ENCODE measurements at places on chromosomes 11 and 22. TPM values are rescaled to one million over a fixed set of nuclear protein-coding genes. Genes with fewer than 3 reads are reported as not detected.

AQP11 gene
- 2.5 TPM for total RNA-seq

ZBTB3 gene
- total RNA-seq = 10.5 TPM

DBX1 gene
- not detected for total RNA-seq

KLHL35 gene
- total RNA-seq = 1.7 TPM

TREH gene
- total RNA-seq = not detected

GAS2 gene
- total RNA-seq = 18.8 TPM

TPBGL gene
- not detected for total RNA-seq

FLRT1 gene
- total RNA-seq = 1.7 TPM

ALX4 gene
- 1.5 TPM for total RNA-seq

MAJIN gene
- not detected for total RNA-seq

PDGFD gene
- total RNA-seq = 26.0 TPM

LDLRAD3 gene
- total RNA-seq = 13.8 TPM

SEC14L3 gene
- not detected for total RNA-seq

KDM4D gene
- total RNA-seq = 1.2 TPM

P2RY2 gene
- 2.3 TPM for total RNA-seq

DNA sequence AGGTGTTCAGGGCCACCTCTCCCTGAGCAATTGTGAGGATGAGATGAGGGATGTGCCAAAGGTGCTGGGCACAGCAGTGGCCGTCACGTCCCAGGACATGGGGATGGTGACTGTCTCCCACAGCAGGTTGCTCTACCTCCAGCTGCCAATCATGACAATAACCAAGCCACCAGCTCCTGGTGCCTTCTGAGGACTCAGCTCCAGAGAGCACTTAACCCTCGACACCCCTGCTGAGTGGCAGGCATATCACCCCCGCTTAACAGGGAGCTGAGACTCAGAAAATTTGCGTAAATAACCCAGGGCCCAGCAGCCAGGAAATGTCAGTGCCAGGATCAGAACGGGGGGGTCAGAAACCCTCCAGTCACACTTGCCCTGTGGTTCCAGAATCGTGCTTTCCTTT is 8.4 kb upstream of the PNPLA5 start:
- no peak for DNase-seq

GRCh38 chr11:103709371-103709770 is 327.1 kb upstream of the DDI1 start:
- DNase-seq = no peak

DNA sequence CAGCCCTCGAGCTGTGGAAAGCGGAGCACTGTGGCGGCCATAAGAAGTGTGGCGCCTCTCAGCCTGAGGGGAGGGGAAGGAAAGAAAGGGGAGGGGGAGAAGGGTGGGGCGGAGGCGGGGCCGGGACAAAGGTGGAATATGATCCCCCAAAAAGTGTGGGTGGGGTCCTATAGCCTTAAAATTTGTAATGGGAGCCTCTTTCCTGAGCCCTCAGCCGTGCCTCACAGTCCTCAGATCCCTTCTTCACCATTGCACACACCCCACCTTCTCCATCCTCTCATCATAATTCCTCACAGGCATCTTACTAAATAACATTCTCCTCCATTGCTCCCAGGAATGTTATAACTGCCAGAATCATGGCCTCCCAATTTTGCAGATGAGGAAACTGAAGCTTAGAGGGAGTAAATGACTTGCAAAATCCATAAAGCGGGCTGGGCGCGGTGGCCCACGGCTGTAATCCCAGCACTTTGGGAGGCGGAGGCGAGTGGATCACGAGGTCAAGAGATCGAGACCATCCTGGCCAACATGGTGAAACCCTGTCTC is 600 bp upstream of the RAB6A start:
- no peak for DNase-seq

DNA sequence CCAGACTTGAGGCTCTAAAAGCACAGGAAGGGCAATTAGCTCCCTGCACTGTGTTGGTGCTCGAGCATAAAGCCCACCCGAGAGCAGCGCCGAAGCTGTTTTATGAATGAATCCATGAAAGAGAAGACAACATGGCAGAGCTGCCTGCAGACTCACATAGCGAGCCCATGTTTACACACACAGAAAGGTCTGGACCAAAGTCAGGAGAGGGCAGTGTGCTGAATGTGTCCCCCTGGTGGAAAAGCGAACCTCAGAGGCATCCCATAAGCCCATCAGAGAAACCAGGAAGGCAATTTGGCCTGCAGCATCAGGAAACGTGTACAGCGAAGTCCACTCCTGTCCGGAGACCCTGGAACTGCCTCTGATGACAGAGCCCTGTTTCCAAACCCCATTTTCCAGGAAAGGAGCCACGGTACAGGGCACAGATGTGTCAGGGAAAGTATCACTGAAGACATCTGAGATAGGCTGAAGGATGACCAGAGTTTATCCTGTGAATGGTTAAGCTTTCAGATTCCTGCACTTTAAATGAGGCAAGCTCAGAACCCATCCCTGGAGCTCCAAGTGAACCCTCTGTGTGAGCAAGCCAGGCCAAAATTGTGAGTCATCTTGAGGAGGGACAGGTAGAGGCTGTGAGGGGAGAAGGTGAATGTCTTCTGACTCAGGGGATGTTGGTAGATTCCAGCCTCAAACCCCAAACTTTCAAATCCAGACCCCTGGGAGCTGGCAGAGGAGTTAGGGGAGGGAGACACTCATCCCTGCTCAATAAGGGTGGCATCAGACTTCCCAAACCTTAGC is 36.9 kb downstream of the CHRDL2 start:
- DNase-seq = no peak

DNA sequence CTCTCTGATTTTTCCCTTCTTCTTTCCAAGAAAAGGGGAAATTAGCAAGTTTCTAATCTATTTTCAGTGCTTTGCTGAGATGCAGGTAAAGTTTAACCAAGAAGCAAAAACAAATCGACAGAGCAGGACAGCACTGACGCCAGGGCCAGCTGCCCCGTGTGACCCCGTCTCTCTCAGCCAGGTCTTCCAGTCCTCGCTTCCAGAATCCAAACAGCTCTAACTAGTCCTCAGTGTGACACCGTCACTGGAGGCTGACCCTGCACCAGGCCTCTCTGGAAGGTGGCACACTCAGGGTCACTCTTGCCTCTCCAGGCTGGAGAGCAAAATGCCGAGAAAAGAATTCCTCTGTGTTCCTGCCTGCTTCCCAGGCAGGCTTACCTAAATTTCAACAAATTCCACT is 44.8 kb downstream of the SHANK2 start:
- no peak for DNase-seq

GRCh38 chr11:14612694-14613093 is 30.9 kb upstream of the PDE3B start:
- no peak for DNase-seq

DNA sequence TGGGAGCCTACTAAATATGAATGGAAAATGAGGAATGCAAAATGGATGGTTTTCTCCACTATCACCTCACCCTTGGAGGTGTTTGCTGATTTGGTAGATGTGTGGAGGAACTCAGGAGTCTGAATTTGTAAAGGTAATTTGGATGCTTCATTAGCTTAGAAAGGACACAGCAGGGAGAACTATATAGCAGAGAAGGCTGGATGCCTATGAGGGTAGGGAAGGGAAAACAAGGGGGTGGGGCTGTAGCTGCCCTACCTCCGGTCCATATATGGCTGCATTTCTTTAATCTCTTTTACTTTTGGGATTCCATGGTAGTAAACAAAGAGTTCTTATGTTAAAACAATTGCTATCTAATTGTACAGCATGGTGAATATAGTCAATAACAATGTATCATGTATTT is 4.8 kb upstream of the EHF start:
- DNase-seq = no peak

- DNase-seq = no peak
Measured at GRCh38 chr22:28813772-28814518, 13.6 kb upstream of the XBP1 start.

DNA sequence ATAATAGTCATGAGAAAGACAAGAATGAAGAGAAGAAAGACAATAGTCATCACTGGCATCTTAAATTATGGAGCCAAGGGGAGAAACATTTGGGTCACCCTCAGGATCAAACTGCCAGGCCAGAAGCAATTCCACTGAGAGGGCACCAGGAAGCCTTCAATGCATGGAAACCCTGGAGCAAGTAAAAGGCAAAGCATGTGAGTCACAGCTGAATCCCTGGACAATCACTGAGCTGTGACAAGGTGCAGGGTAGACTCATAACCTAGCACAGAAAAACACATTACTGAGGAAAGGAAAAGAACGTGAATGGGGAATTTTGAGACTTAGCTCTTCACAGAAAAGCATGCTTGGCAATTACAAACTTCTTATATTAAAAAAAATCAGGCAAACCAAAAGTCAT is 1.6 kb downstream of the KCNJ1 start:
- DNase-seq = no peak

DNA sequence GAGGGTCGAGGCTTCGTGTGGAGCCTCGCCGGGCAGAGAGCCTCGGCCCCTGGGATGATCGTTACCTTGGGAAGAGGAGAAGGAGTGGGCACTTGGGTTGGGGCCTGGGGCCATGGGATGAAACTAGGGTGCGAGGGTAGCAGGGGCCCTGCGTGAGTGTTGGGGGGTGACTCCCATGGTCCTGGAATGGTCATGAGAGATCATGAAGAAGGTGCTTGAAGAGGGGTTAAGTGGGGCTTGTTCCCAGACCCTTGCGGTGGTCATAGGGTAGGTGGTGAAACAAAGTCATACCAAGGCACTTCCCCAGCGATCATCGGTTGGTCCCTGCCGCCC is 284 bp downstream of the CCS start:
- DNase-seq = no peak

GRCh38 chr11:30889143-30889794 is 303.1 kb upstream of the MPPED2 start:
- no peak for DNase-seq

- DNase-seq = no peak
Measured at GRCh38 chr22:33884829-33885228, 35.4 kb downstream of the LARGE1 start.

DNA sequence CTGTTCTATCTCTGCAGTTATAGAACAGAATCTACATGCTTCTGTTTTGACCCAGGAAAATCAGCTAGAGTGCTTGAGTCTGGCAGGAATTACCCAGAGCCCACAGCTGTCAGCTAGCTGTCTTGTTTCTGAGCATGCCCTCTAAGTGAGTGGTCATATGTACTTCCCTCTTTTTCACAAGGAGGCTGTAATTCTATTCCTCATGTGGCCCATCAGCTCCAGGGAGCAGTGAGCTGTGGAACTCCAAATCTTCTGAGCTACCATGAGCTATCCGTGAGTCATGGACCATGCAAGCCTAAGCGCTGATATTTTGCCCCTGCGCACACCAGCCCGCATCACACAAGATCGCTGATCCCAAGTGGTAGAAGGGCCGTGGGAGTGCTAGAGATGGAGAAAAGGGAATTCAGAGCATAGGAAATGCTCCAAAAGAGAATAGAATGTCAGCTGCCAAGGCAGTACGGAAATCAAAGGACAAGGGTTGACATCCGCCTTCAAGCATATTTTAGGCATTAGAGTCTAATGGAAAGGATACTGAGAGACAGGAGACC is 5.4 kb downstream of the FJX1 start:
- DNase-seq = no peak

DNA sequence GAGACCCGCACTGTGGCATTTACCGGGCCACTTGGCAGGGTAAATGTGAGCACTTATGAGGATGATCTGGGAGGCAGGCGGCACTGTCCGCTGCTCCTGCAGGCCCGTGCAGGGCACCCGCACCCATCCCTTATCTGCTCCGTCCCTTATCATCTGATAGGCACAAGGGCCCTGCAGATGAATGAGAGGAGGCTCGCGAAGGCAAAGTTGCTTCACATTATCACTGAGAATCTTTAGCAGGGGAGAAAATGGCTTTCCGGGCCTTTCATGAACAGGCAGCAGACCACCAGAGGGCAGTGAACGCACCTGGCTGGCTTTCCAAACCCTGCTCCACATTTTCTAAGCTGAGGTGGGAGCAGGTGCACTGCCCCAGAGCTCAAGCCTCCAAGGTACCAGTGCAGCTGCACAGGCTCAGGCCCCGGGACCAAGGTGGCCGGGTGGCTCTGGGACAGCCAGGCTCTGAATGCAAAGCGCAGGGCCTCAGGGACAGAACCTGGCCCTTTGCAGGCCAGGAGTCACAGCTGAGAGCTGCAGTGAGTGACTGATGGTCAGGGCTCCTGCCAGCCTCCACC is 165.6 kb downstream of the SHANK2 start:
- no peak for DNase-seq

GRCh38 chr22:20413217-20414058 is 19.5 kb downstream of the ZNF74 start:
- DNase-seq = no peak

DNA sequence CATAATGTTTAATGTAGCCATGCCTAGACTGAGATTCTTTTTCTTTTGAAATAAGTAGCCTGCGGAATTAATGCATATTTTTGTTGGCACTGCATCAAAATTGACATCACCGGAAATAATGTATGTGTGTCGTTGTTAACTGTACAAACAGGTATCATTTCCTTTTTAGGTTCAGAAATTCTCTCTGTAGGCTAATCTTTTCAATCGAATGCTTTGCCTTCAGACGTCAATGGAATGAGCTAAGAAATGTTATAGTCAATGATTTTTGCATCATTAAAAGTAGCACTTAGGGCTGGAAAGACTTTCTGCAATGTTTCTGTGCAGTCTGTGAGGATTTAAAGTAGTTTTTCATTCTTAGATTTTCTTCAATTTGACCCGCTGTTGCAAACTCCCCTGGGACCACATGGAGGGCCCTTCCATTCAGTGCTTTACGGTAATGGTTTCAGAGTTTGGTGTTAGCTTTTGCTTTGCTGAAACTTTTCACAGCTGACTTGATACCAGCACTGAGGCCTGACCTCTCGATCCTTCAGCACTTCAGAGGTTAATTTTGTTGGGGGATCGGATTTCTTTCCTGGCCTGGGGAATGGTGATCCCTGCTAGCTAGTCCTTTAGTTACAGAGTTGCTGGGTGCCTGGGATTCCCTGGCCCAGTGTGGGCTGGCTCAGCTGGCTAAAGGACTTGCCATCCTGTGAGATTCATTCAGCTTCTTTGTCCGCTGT is 137.8 kb downstream of the DBX1 start:
- DNase-seq = no peak

All from urinary bladder (tissue), 4 donors.